HFFc6 (cell line): ENCODE measurements at places on chromosomes 5 and 9. TPM values are rescaled to one million over a fixed set of nuclear protein-coding genes. Genes with fewer than 3 reads are reported as not detected.

DNA sequence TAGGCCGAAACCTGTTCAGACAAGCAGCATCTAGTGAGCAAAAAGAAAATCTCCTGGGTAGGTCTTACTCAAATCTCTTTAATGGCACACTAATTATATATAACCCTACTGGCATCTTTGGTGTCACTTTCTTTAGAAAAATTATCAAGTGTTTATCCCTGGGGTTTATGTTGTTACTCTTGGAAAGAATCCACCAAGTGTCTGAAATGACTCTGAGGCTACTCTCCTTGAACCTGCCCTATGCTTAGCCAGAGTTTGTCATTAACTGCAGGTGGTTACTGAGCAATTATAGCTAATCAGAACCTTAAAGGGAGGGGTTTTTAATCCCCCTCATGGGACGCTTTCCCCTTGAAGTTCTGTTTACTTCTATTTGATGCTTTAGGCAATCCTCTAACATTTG is 381.9 kb downstream of the PLK2 start:
- H3K4me3 ChIP-seq, result no peak overlapping the region
- no peak overlapping the region for H3K27ac ChIP-seq
- H3K36me3 ChIP-seq, result no peaks in the 10 kb centered on the region
- H3K27me3 ChIP-seq, result no peaks in the 10 kb centered on the region; the same call in none of the 2 replicates
- H3K4me1 ChIP-seq, result peaks cover 16% of the 10 kb centered on the region

DNA sequence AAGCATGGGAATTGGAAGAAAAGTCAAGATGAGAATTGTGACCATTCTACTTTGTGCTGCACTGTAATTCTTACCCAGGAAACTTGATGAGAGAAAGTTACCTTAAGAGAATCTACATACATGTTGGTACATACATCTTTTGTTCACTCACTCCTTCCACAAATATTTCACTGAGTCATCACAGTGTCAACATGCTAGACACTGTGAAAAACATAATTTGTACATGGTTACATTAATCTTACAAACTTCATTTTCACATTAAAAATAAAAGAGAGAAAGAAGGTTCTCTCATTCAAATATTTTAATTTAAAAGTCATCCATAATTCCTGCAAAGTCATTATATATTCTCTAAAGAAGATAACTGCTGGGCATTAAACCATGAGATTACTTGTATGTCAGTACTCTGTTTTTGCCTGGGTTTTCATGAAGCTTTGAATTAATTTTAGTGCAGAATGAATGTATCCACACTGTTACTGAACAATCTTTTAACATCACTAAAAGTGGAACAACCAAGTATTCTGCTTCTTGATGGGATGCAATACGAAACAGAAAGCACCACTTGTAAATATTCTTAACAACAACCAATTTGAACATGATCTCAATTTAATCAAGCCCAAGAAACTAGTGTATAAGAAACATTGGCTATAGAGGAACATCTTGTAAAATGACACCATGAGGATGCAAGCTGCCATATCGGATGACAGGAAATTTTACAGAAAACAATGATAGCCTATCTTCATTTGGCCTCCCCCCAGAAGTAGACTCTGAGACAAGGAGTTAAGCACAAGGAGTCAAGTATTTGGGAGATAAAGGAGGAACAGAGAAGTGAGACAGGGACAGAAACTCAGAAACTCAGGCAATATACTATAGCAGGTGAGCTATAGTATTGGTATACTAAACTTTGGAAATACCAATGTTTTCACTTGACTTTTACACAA is 28.4 kb downstream of the ERP44 start:
- H3K4me3 ChIP-seq, result no peak overlapping the region
- H3K27me3 ChIP-seq, result no peaks in the 10 kb centered on the region
- no peak for DNase-seq
- peaks cover 27% of the 10 kb centered on the region for H3K4me1 ChIP-seq
- H3K36me3 ChIP-seq, result no peaks in the 10 kb centered on the region

DNA sequence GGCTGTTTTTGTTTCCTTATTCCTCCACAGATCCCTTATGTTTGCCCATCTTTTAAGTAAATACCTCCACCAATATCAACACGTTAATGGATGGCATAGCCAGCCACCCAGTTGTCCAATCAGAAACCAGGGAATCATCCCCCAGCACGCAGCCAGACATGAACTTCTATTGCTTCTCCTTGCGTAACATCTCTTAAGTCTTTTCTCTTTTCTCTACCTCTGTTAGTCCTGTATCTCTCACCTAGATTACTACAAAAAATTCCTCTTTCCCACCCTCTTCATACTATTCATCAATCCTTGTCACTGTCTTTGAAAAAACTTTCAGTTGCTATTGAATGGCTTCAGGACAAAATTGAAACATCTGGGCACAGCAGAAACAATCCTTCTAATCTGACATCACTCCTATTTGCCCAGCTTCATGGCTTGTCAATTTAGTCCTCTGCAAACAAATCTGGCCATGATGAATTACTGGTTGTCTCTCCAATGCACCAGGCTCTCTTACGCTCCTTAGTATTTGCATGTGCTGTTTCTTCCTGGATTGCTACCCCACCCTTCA is 349.3 kb downstream of the RAB3C start:
- DNase-seq, result no peak
- no peaks in the 10 kb centered on the region for H3K36me3 ChIP-seq
- peaks cover 5% of the 10 kb centered on the region for H3K27me3 ChIP-seq
- no peak overlapping the region for H3K27ac ChIP-seq
- H3K4me3 ChIP-seq, result no peak overlapping the region

DNA sequence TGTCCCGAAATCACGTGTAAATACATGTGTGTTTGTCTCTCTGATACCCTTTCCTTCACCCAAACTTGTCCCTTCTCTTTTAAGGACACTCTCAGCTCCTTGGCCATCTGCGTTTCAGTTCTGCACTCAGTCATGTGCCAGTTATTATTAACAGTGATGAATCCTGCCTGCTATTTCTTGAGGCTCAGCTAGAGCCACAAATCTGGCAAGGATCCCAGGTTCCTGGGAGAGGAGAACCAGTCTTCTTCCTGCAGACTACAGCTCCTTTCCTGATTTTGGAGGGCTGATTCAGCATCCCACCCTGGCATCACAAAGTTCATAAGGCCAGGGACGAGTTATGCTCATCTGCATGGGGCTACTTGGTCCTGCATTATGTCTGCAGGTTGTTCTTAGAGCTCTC is 5.6 kb downstream of the MAMDC2 start:
- H3K27ac ChIP-seq, result no peak overlapping the region
- no peaks in the 10 kb centered on the region; the same call in 1 of the 2 replicates for H3K27me3 ChIP-seq
- H3K4me3 ChIP-seq, result 0 out of 2 replicates have a peak overlapping the region, but pooled peaks have one; percentile 33
- DNase-seq, result peak; percentile 70
- no peaks in the 10 kb centered on the region; the same call in 1 of the 2 replicates for H3K36me3 ChIP-seq

GRCh38 chr5:116632890-116633289 is 58.3 kb upstream of the SEMA6A start:
- no peaks in the 10 kb centered on the region for H3K4me1 ChIP-seq
- H3K36me3 ChIP-seq, result no peaks in the 10 kb centered on the region
- H3K27ac ChIP-seq, result no peak overlapping the region
- peaks cover 1% of the 10 kb centered on the region; the same call in 1 of the 2 replicates for H3K27me3 ChIP-seq

GRCh38 chr5:10839118-10839517 is 78.1 kb upstream of the DAP start:
- no peak overlapping the region for H3K27ac ChIP-seq
- H3K4me1 ChIP-seq, result peaks cover 33% of the 10 kb centered on the region
- no peak for DNase-seq
- H3K36me3 ChIP-seq, result no peaks in the 10 kb centered on the region
- H3K4me3 ChIP-seq, result no peak overlapping the region
- no peaks in the 10 kb centered on the region for H3K27me3 ChIP-seq

DNA sequence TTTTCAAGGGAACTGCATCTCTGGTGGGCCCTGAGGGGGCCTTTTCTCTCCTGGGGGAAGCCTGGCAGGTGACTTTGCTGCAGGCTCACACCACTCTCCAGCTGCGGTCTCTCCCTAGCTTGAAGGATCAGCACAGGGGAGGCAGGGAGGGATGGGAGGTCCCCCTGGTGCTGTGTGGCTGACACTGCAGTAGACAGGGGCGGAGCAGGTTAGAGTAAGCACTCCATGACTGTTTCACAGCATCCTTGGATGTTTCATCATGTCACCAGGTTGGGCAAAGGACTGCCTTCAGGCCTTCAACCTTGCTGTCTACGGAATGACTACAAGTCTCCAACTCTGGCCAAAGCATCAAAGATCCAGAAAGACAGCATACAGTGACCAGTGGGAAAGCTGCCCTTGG is 470.7 kb downstream of the CDK5RAP2 start:
- no peak overlapping the region for H3K4me3 ChIP-seq
- peaks cover under 1% of the 10 kb centered on the region; the same call in 1 of the 2 replicates for H3K27me3 ChIP-seq
- no peaks in the 10 kb centered on the region for H3K4me1 ChIP-seq
- DNase-seq, result no peak

The ENTPD2 gene
- total RNA-seq, result 0.16 TPM in 1 of 2 replicates, not detected in the other

The ABLIM3 gene
- 29.0 to 54.1 TPM (median 36.9 TPM) in 3 replicates for total RNA-seq

The ALDH7A1 gene
- total RNA-seq, result 79.7 to 97.3 TPM (median 89.2 TPM) in 3 replicates
